Lower lobe of right lung (tissue), 2 donors: ENCODE measurements at places on chromosomes 6 and 20. TPM values are rescaled to one million over a fixed set of nuclear protein-coding genes. Genes with fewer than 3 reads are reported as not detected.

CYP39A1 gene
- 5.4 TPM for total RNA-seq

GRCh38 chr6:130407032-130407431 is 41.2 kb downstream of the TMEM200A start:
- no peaks in the 10 kb centered on the region for H3K36me3 ChIP-seq
- no peak overlapping the region for H3K4me3 ChIP-seq
- no peaks in the 10 kb centered on the region for H3K27me3 ChIP-seq
- H3K27ac ChIP-seq: no peak overlapping the region
- DNase-seq: no peak

DNA sequence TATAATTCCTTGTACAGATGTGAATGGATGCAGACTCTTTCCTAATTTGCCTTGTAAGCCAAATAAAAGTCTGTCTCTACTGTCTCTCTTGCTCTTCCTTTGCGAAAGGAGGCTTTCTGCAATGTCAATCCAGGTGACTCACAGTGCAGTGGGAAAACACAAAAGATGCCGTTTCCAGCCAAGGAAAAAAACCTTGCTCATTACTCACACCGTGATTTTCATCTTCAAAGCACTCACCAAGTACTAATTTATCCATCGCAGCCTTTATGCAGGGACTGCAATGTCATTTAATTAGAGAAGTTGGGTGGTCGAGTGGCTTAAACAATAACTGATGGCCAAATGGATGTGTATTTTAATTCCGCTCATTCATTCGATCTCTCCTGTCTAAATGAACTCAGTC is 23.8 kb downstream of the SAYSD1 start:
- DNase-seq: no peak
- no peak overlapping the region for H3K27ac ChIP-seq
- no peak overlapping the region for H3K4me3 ChIP-seq
- peaks cover 4% of the 10 kb centered on the region for H3K27me3 ChIP-seq

- peak overlapping the region; percentile 83 for H3K27ac ChIP-seq
- peaks cover 38% of the 10 kb centered on the region for H3K4me1 ChIP-seq
- no peaks in the 10 kb centered on the region for H3K27me3 ChIP-seq
Observed at GRCh38 chr20:35146299-35146919, 727 bp downstream of the EDEM2 start.

DNA sequence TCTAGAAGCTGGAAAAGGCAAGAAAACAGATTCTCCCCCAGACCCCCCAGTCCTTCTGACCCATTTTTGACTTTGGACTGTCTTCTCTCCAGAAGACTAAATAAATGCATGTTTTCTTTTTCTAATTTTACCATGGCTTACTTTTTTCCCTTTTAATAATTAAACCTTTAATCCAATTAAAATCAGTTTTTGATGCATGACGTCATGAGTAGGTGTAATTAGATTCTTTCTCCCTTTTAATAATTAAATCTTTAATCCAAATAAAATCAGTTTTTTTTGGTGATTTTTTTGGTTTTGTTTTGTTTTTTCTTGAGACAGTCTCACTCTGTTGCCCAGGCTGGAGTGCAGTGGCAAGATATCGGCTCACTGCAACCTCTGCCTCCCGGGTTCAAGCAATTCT is 13.2 kb upstream of the NCOA5 start:
- DNase-seq: no peak
- no peaks in the 10 kb centered on the region for H3K4me1 ChIP-seq
- H3K4me3 ChIP-seq: no peak overlapping the region
- no peaks in the 10 kb centered on the region for H3K36me3 ChIP-seq

SIM1 gene
- total RNA-seq: not detected

E2F1 gene
- total RNA-seq: 3.9 TPM

DNA sequence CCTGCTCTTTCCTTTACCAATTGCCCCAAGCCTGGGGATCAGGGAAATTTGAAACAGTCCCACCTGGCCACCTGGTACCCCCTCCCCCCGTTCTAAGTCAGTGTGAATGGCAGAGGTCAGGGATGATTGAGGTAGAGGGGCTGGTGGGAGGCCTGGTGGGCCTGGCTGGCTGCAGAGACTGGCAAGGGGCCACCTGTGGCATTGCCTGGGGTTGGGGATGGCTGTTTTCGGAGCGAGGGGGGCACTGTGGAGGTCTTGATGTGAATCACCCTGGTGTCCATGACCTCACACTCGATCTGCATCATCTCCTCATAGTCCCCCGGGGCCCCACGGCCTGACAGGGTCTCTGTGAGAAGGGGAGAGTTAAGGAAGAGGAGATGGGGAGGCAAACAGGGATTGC is 6.5 kb upstream of the TNXB start:
- H3K36me3 ChIP-seq: peaks cover 53% of the 10 kb centered on the region
- peaks cover 63% of the 10 kb centered on the region for H3K4me1 ChIP-seq
- H3K4me3 ChIP-seq: no peak overlapping the region
- DNase-seq: no peak
- H3K27me3 ChIP-seq: no peaks in the 10 kb centered on the region
- no peak overlapping the region for H3K27ac ChIP-seq

DNA sequence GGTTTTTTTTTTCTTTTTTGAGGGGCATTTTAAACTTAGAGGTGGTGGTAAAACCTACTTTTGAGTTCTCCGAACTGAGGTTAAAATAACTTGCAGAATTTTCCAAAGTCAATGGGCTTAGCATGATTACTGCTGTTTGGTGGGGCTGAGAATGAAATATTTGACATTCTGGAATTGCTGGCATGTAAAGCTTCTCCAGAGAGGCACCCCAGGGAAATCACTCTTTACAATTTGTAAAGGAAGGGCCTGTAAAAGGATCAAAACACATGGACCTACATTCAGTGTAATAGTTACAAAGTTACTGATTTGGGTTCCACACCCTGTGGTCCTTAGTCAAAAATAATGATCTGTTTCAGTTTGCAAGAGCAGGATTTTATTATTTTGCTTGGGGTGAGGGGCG is 5.5 kb downstream of the FAM217B start:
- no peak for DNase-seq
- no peak overlapping the region for H3K27ac ChIP-seq
- no peak overlapping the region for H3K4me3 ChIP-seq
- peaks cover 24% of the 10 kb centered on the region for H3K4me1 ChIP-seq
- no peaks in the 10 kb centered on the region for H3K27me3 ChIP-seq

DNA sequence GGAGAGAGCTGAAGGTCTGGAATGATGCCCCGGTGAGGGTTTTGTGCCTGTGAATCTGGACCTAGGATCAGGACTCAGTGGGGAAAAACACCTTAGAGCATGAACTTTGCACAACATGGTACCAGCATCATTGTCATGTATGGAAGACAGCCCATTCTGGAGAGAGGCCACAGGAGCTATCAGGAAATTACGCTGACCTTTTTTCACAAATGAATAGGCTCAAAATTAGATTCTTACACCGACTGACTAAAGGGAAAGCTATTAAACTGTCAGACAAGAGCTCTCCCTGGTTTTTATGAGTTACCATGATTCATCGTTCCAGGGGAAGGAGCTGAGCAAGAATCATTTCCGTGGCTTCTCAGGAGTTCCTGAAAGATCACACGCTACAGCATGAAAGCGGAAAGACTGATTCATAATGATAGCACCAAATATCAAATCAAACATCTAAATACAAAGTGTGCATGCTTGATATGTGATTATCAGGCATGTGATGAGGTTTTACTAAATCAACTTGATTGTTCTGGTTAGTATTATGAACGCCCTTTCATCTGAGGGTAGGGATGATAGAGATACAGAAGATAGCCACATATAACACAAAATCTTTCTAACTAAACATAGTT is 224.9 kb upstream of the SMLR1 start:
- H3K27me3 ChIP-seq: no peaks in the 10 kb centered on the region
- no peaks in the 10 kb centered on the region for H3K36me3 ChIP-seq
- no peaks in the 10 kb centered on the region for H3K4me1 ChIP-seq

PXMP4 gene
- 60.5 TPM for total RNA-seq

PAK5 gene
- 0.21 TPM for total RNA-seq

GRCh38 chr6:94272327-94272726 is 853.0 kb upstream of the EPHA7 start:
- H3K36me3 ChIP-seq: no peaks in the 10 kb centered on the region
- H3K4me1 ChIP-seq: no peaks in the 10 kb centered on the region
- H3K4me3 ChIP-seq: no peak overlapping the region
- no peaks in the 10 kb centered on the region for H3K27me3 ChIP-seq

GRCh38 chr6:12232339-12232738 is 57.8 kb upstream of the EDN1 start:
- H3K36me3 ChIP-seq: no peaks in the 10 kb centered on the region
- H3K4me1 ChIP-seq: peaks cover 20% of the 10 kb centered on the region
- no peak for DNase-seq
- no peak overlapping the region for H3K27ac ChIP-seq
- no peak overlapping the region for H3K4me3 ChIP-seq

SLA2 gene
- total RNA-seq: 1.4 TPM

- no peak overlapping the region for H3K4me3 ChIP-seq
- H3K4me1 ChIP-seq: no peaks in the 10 kb centered on the region
- no peak for DNase-seq
- no peak overlapping the region for H3K27ac ChIP-seq
- no peaks in the 10 kb centered on the region for H3K27me3 ChIP-seq
Observed at GRCh38 chr6:9461188-9461587, 953.7 kb downstream of the TFAP2A start.

MLIP gene
- not detected for total RNA-seq

DNA sequence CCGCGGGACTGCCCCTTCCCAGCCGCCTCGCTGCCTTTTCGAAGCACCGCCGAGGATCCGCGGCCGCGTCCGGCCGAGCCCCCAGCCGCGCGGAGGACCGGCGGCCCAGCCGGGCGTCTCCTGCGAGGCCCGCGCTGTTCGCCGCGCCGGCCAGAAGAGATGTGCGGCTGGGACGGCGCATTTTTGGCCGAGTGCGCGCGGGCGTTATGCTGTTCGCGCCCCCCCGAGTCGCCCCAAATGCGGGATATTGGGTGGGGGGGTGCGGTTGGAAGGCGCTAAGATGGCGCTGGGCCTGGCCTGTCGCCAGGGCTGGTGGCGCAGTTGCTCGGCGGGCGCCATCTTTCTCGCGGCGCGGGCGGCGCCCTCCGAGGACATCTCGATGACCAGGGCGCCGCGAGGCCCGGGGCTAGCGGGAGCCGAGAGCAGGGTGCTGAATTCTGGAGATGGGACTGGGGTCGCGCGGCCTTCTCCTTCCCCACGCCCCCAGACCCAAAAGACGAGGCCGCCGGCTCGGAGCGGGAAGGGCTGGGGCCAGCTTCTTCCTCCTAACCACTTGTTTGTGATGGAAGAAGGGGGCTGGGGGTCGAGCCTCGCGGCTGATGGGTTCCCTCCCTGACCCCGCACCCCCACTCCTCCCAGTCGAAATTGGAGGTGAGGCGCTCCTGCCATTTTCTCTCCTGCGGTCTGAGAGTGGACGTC is 1.5 kb downstream of the BICRAL start:
- DNase-seq: peak; percentile 84
- H3K4me3 ChIP-seq: peak overlapping the region; percentile 73
- peaks cover 39% of the 10 kb centered on the region for H3K4me1 ChIP-seq

DNA sequence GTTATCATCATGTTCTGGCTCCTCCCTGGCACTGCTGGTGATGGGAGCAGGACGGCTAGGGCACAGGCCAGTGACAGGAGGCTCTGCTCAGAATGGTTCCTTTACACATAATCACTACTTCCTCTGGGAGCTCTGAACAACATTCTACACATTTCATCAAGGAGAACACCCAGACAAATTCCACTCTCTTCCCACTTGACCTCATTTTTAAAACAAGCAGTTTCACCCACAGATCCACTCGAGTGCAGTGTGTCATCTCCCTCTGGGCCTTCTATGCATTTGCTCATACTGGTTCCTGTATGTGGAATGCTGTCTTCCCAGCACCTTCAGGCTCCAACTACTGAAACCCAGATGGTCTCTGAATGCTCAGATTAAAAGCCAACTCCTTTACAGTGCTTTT is 84.8 kb downstream of the ELOVL5 start:
- no peak overlapping the region for H3K27ac ChIP-seq
- H3K4me3 ChIP-seq: no peak overlapping the region
- no peaks in the 10 kb centered on the region for H3K27me3 ChIP-seq
- peaks cover 67% of the 10 kb centered on the region for H3K36me3 ChIP-seq
- no peaks in the 10 kb centered on the region for H3K4me1 ChIP-seq

- no peaks in the 10 kb centered on the region for H3K27me3 ChIP-seq
- H3K36me3 ChIP-seq: no peaks in the 10 kb centered on the region
- DNase-seq: no peak
Observed at GRCh38 chr6:2855061-2855519, 13.4 kb upstream of the SERPINB1 start.

DNA sequence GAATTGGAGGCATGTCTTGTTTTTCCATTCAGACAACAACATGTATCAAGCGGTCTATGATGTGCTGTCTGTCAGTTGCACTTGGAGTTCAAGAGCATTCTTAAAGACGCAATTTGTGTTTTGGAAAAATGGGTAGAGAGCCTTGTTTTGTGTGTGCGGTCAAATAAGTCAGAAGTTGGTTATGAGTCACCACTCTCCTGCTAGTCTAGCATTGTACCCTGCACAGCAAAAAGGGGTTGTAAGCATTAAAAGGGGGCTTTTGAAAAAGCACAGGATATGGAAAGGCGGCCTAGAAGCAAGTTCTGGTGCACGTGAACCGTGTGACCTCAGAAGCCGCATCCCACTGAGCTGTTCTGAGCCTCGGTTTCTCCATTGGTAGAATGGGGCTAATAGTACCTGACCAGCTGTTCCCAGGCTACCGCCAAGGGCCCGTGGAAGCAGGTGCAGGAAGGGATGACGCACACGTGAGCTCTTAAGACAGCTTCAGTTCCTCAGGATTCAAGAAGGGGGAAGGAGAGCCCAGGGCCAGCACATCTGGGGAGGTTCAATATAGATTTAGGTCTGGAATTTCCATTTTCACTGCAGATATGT is 61.6 kb upstream of the SNX9 start:
- H3K27me3 ChIP-seq: no peaks in the 10 kb centered on the region
- peaks cover 43% of the 10 kb centered on the region for H3K4me1 ChIP-seq
- no peaks in the 10 kb centered on the region for H3K36me3 ChIP-seq
- H3K4me3 ChIP-seq: no peak overlapping the region
- H3K27ac ChIP-seq: no peak overlapping the region
